ENCODE measurements at places on chromosomes 11 and 22. TPM values are rescaled to one million over a fixed set of nuclear protein-coding genes. Genes with fewer than 3 reads are reported as not detected.

Gene CCDC87
- 0.94 TPM for total RNA-seq

Gene H19
- total RNA-seq = 12,320 TPM

DNA sequence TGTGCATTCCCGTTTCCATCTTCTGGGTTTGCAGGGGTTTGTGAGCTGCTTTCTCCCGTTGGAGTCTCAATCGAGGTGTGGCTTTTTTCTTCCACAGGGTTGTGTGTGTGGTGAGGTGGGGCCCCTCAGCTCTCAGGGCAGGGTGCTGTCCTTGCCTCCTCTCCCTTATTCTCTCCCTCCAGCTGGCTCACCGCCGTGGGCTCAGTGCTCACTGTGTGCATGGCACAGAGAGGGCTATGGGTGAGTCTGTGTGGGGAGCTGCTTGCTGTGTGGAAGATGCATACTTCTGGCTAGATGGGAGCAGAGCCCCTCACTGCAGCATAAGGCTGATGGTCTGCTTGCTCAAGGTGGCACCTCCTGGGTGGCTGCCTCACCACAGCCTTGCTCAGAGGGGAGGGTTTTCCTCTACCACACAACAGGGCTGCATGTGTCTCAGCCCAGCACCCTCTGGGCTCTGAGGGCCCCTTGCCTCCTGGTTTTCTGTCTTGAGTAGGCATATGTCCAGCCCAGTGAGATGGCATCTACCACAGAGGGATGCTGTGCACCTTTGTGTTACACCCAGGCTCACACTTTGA, 203.1 kb upstream of the B3GAT1 start:
- no peaks in the 10 kb centered on the region for H3K4me1 ChIP-seq
- DNase-seq = no peak
- H3K27ac ChIP-seq = no peak overlapping the region

- no peaks in the 10 kb centered on the region for H3K36me3 ChIP-seq
- peaks cover 44% of the 10 kb centered on the region for H3K4me1 ChIP-seq
- H3K27ac ChIP-seq = peak overlapping the region; percentile 36
- H3K4me3 ChIP-seq = peak overlapping the region; percentile 12
- peak; percentile 11 for DNase-seq
Observed at GRCh38 chr11:130765951-130766649, 150.2 kb downstream of the SNX19 start.

Gene PGA5
- total RNA-seq = 2.9 TPM

- no peaks in the 10 kb centered on the region for H3K36me3 ChIP-seq
- no peak for DNase-seq
- H3K27ac ChIP-seq = no peak overlapping the region
- H3K4me3 ChIP-seq = no peak overlapping the region
- H3K27me3 ChIP-seq = peaks cover 39% of the 10 kb centered on the region
- H3K4me1 ChIP-seq = peaks cover 12% of the 10 kb centered on the region
Observed at GRCh38 chr11:119734788-119735187, 5.8 kb upstream of the NECTIN1 start.
